ENCODE measurements at places on chromosomes 3 and 15.

DNA sequence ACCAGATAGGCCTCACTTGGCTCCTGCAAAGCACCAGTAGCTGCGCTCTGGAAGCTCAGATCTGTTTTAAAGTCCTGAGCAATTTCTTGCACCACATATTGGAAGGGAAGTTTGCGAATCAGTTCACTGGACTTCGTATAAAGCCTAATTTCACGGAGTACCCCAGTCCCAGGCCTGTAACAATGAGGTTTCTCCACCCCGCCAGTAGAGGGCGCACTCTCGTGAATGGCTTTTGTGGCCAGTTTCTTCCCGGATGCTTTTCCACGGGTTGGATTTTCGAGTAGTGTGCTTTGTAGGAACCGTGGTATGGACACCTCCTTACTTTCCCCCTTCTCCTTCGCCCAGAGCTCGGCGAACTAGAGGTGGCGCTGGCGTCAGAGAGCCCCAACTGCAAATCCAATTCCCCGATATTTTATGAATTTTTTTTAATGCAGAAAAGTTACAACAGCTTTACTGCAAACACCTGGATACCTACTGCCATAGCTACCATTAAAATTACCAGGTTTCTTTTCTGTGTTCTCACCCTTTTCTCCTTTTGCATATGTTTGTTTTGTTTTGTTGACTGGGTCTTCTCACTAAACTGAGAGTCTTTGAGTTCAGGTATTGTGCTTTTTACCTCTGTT lies 13.3 kb downstream of the RARB start:
- no peak for DNase-seq

DNA sequence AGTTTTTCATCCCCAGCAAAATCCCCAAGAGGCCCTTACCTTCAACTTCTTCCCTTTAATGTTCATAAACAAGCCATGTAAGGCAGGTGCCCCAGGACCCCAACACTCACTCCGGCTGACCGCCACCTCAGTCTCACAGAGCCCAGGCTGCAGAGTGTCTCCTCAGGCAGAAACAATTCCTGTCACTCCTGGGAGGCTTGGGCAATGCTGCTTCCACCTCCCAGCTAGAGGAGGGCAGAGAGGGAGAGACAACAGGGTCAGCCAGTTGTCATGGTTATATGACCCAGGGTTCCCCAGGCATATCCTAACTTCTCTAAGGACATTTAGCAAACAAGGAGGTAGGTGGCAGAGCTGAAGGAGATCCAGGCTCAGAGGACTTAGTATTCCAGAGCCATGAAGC lies at the start of gene PLIN1:
TSS of gene PLIN1 (minus strand) at position 156 of the 400 bp plus-strand sequence. CDS start 1,878 bp downstream, outside the sequence.
- no peak for DNase-seq

DNA sequence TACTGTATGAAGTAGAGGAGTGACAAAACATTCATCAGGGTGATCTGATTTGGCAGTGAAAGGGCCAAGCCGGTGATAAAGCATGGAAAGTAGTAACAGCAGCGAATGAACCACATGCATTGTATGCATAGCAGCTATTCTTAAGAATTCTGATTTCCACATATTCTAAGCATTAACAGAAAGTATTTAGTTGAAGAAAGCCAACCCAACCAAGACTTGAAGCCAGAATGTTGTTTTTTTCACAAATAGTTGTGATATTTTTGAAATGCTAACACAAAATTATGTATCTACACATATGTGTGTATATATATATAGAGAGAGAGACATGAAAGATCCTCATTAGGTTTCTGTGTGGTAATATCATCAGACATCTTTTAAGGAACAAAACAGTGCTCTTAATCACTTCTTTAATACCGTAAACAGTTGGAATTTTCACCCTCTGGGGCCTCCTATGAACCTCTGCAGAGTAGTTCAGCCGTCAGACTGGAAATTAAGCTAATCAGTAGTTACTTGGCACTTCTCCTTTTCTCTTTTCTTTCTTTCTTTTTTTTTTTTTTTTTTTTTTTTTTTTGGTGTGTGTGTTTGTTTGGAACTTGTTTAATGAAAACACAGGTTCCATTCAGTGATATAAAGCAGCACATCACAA lies 139.6 kb downstream of the CMSS1 start:
- no peak for DNase-seq

DNA sequence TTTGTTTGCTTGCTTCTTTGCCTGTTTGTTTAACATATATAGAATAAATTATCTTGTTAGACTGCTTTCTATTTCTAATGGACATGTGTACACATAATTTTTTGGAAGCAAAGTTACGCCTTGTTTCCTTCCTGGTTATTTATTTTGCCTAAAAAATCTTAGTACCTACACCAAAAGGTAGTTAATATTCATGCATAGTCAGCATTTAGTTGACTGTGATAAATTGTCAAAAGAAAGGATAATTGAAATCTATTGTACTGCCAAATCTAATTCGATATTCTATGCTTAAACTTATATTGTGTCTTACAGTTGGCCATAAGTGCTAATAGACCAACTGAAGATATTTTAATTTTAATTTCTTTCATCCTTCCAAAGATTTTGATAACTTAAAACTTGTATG lies 233.9 kb upstream of the ARL6 start:
- no peak for DNase-seq

GRCh38 chr3:127165036-127165435 lies 27.9 kb upstream of the PRR23E start:
- DNase-seq: no peak

GRCh38 chr3:124903896-124904834 lies 17.0 kb upstream of the ITGB5 start:
- DNase-seq: no peak

GRCh38 chr3:8420612-8421011 lies 81.0 kb upstream of the LMCD1 start:
- DNase-seq: no peak

- DNase-seq: no peak
Measured at GRCh38 chr15:89178307-89178977, 42.9 kb downstream of the RLBP1 start.

DNA sequence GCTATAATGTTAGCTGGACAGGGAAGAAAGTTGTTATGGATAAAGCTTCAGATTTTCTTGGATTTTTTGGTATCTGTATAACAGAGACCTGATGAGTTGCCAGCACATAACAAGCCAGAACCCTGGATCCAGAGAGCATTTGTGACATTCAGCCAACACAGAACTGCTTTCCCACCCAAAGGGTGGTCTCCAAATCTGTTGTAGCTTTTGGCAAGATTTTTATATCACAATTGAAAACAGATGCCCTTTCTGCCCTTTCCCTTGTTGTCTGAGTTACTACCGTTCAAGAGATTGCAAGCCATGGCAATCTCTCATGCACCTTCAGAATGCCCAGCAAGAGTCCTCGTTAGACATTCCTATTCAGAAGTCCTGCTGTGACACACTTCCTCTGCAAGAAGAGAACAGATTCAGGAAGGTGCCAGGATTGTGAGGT lies 107.6 kb upstream of the FGF7 start:
- DNase-seq: no peak

DNA sequence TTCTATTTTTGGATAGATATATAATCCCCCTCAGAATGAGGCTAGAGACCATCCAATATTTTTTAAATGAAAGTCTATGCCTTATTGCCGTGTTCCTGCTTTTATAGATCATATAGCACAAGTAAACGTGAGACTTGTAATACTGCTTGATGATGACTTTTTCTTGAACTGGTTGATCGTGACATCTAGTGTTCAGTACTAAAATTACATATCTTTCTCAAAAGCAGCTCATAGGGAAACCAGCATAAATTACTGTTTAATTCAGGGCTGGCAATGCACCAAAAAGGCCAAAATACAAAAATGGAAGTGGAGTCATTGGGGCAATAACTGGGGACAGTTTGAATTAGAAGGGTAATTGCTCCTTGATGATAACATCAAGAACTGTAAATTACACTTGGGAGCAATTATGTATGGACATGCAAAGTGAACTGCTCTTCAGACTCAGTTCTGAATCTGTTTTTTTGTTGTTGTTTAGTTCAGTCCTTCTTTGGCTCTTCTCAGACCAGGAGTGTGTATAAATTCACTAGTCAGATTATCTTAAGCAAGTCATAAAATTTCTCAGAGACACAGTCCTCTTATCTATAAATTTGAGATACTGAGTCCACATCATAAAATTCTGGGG lies 325.3 kb downstream of the THSD4 start:
- peak; percentile 39 for DNase-seq

DNA sequence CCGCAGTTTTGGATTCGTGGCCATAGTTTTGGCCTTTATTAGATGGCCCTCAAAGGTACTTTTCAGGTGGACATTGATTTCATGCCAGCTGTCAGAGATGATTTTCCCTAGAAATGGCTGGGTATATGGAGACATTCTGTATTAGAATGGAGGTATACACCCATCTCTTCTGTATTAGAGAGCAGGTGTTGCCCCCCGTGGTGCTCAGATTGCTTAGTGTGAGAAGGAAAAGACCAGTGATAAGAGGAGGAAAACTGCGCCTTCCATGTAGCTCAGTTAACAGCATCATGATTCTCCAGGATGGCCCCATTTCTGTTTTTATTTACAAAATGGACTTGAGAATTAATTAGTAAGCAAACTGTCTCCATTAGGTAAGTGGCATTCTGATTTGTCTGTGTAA lies 145.9 kb downstream of the IGF1R start:
- peak; percentile 30 for DNase-seq

GRCh38 chr15:74270155-74270554 lies 34.0 kb downstream of the CCDC33 start:
- no peak for DNase-seq

DNA sequence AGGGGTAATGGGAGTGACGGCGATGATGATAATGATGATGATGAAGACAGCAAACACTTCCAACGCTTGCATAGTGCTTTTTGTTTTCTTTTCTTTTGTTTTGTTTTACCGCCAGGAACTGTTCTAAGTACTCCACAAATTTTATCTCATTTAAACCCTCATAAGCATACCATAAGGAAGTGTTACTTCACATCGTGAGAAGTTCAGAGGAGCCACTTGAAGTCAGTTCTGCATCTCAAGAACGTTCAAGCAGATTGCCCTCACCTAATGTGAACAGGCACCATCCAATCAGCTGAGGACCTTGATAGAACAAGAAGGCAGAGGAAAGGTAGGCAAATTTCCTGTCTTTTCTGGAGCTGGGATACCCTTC lies 104.1 kb downstream of the LSM3 start:
- DNase-seq: no peak

DNA sequence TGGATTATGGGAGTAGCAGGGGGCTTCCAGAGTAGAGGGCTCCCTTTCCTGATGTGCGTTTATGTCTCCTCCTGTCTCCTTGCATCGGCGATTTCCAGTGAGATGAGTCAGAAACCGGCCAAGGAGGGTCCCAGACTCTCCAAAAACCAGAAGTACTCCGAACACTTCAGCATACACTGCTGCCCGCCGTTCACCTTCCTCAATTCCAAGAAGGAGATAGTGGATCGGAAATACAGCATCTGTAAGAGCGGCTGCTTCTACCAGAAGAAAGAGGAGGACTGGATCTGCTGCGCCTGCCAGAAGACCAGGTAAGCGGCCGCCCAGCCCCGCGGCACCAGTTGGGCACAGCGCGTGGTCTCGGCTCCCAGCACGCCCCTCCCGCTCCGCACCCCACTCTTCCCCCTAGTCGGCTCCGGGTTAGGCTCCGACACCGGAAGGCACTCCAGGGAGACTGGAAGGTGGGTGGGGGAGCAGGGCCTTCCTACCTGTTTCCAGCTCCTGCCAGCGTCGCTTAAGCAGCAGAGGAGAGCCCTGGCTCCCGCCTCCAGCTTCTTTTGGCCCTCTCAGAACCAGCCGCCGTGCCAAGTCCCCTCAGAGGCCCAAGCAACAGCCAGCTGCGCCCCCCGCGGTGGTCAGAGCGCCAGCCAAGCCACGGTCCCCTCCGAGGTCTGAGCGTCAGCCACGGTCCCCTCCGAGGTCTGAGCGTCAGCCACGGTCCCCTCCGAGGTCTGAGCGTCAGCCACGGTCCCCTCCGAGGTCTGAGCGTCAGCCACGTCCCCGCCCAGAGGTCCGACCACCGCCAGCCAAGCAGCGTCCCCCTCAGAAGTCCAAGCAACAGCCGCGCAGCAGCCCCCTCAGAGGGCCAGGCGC lies 34.7 kb downstream of the MOBP start:
- no peak for DNase-seq

GRCh38 chr3:23945663-23945912 lies 502 bp downstream of the NR1D2 start:
- no peak for DNase-seq

DNA sequence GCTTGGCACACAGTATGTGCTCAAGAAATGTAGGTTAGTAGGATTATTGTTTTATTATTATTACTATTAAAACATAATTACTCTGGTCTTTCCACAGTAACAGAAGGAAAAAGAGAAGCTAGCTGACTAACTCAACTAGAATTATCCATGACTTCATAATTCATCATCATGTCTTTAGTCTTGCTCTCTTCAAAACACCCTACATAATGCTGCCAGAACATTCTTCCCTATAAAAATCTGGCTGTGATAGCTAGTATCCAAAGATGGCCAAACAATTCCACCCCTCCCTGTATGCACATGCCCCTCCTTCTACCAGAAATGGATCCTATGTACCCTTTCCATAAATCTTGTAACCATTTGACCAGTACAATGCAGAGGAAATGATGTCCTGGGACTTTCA lies 48.8 kb upstream of the SRGAP3 start:
- DNase-seq: no peak

DNA sequence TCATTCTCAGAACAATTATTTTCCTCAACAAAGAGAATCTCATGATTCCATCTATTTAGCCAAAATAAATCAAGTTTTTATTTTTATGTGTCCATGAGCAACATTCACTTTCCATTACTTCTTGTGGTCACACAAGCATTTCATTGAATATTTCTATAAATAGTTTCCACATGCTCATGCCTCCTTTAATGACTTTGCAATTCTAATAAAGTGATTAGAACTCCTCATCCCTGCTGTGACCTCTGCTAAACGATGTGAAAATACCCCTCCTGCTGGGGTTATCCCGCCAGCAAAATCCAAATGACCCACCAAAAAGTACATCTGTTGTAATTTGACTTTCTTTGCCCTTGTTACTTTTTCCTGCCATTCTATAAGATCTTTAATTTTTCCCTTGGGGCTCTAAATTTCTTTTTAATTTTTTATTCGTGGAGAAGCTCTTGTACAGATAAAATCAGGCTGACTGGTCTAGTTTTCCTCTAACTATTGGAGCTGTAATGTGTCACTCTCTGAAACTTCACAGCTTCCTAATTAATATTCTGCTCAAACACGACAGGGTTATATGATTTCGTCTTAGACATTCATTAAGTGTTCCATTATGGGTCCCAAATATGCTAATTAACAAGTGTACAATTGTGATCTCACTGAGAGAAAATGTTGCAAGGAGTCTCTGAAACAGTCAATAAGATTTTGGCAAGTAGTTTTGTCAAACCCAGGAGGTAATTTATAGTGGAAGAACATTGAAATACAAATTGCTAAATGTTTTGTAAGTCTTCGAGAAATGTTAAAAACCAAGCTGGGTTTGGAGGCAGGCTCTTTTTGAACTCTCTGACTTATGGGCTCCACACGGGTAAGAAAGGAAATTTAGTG lies 533.1 kb upstream of the NAALADL2 start:
- no peak for DNase-seq
